Dermis blood vessel endothelial cell (primary cell): ENCODE measurements at places on chromosomes 4 and X. TPM values are rescaled to one million over a fixed set of nuclear protein-coding genes. Genes with fewer than 3 reads are reported as not detected.

Gene AADAT
- total RNA-seq = 1.3 and 1.5 TPM in 2 replicates

- no peak for DNase-seq
Measured at GRCh38 chr4:17816142-17816541, 5.4 kb downstream of the NCAPG start.

DNA sequence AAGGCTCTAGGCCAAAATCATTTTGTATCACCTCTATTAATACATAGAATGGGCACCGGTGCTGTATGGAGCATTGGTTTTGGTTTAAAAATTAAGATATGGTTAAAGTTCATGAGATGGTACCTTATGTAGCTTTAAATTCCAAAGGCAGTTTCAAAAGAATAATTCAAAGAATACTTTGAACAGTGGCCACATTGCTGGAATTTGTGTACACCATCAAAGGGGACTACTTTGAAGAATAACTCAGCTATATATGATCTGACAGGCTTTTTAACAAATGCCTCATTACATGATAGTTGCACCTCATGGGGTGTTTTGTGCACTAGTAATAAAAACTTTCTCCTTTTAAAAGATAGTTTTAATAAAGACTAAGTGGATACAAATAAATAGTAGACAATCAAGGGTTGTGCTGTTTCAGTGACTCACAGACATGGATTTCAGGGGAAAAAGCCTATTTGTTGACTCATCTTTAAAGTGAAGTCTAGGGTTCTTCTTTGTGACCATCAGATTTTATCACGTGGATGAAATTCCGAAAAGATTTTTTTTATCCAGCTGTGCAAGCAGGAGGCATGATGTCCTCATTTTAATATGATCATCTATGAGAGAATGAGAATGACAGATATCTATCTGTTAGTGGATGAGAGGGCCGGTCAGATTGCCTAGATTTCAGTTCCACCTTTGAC is 12.8 kb downstream of the MTM1 start:
- peak; percentile 46 for DNase-seq

DNA sequence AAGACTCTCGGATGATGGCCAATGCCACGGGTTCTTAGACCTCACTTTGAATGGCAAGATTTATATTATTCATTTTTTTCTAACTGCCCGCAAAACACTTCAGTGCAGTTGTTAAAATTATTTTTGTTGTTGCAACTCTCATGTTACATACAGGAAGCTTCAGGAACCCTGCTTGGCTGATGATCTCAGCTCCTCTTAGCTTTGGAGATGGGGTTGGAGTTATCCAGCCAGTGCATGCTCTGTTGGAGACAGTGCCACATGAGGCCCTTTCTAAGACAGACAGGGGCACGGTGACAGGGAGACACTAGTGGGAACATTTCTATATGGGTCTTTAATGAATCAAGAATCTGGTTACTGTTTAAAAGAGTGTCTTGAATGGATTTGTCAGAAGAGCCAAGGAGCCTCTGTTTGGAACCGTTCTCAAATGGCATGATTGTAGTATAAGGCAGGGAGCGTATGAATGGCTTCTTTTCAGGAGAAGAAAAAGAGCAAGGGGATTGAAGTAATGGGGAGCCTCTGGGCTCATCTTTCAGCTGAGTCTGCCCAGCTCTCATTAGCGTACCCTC is 61.9 kb upstream of the ENPP6 start:
- no peak for DNase-seq

- no peak for DNase-seq
Measured at GRCh38 chr4:79233820-79234219, 92.0 kb downstream of the NAA11 start.
